Stimulated activated CD4-positive, alpha-beta T cell treated with anti-CD3 and anti-CD28 coated beads, Interleukin-12 subunit alpha, Interleukin-12 subunit beta, amount 100 ng/mL, for 48 hours (primary cell): ENCODE measurements at places on chromosomes 1 and 21.

DNA sequence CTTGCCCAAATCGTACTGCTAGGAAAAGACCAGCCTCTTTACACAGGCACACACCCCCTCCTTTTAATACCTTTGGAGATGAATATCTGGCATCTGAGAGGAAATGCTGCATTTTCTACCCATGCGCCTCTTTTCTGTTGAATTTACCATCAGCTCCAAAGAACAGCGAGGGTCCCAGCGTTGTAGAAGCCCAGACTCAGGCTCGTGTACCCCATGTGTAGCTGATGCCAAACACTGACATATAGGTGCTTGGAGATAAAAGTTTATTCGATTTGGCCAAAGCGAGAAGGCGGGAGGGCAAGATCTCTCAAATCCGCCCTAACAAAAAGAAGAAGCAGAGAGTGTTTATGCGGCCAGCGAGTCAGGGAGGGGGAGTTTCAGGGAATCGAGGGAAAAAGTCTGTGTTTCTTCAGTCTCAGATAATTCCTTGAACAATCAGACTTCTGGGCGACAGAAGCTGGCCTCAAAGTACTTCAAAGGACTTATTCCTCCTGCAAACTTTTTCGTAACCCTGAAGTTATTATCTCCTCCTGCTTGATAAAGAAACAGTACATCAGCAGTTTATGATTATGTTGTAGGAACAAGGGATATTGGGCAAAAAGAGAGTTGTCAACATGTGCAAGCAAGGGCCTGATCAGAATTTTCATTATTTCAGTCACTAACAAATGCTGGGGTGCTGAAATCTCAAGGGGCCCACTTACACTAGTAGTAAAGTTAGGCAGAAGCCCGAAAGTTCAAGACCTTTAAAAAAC lies 642 bp upstream of the CREG1 start:
- no peak for DNase-seq

- DNase-seq, result no peak
These were observed 773 bp downstream of the CHD1L start for GRCh38 chr1:147243228-147243685.

GRCh38 chr1:33821291-33821690 lies 42.6 kb upstream of the HMGB4 start:
- no peak for DNase-seq

DNA sequence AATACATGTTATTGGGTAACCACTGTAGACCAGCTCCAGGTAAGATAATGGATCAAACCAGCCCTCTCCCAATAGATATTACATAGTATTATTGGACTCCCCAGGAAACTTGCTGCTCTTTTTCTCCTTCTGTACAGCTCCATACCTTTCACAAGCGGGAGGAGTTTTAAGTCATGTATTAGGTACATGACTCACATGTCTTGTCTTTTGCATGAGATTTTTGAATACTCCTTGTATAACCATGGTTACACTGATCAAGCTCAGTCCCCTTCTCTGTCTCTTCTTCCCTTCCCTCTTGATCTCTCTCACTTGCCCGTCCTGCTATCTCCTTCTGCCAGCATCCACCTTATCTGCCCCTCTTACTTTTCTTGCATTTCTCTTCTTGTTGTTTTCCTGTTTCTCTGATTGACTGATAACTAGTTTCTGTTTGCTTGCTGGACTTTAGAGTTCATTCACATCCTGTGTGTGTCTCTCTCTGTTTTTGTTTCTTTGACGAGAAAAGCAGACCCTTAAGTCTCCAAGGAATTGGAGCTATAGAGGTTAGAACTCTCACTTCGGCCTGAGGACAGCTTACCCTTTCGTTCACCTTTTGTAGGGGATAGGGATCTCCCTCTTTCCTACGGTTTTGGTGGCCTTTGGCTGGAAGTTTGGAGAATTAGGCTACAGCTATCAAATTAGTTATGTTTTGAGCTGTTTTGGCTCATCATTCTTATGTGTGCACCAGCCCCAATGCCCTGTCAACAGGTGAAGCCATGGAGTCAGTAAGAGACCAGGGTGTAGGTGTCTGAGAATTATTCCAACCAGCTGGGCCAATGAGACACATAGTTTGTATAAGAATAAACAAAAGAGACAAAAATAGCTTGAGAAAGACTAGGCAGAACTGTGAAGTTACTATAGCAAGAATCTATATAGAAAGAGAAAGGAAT lies 49.0 kb upstream of the ASB17 start:
- DNase-seq, result no peak

- DNase-seq, result no peak
These were observed 75.3 kb downstream of the ZNF648 start for GRCh38 chr1:181985936-181986906.

DNA sequence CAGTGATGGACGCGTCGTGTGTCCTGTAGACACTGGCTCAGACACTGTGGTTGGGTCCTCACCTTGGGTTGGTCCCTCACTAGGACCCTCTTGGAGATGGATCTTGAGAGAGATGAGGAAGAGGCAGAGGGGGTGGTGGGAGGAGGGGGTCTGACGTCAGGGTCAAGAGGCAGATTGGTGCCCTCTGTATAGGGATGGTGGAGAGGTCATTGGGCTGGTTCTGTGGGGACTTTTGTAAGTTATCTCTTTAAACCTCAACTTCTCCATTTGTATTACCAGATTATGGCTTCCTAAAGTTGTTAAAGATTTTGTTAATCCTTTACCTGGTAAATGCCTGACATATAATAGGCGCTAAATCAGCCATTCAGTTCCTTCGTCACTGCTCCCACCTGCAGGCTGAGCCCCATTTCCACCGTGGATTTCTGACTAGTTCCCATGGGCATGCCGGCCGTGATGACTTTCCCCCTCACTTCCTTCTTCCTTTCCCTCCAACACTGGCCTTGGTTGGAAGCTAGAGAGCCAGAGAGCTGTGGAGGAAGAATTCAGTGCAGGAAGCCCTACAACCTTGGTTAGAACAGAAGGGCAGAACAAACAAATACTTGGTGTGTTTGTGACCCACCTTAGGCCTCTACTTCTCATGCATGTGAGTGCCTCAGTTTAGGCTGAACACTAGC lies 8.6 kb downstream of the H6PD start:
- DNase-seq, result no peak

DNA sequence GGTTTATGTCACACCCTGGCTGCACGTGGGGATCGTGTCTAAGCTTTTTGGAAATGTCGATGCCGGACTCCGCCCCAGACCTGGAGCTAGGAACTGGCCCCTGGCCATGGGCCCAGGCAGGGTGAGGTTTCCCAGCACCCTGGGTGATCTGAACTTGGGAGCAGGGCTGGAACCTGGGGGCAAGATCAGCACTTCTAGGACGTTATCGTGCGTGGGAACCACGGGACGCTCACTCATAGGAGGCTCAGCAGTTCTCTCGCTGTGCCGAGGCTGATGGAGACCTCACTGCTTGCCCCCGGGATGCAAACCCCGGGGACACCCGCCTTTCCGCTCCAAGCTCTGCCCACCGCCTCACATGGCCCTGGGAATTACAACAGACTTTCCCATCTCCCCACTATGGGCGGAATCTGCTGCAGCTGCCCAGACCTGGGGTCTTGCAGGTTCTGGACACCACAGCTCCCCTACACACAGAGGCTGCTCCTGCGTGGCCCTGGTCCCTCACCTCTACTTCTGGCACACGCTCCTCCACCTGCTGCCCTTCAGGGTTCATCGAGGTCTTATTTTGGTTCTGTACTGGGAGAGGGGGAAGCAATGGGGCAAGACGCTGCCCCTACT lies 35.9 kb downstream of the COL18A1 start:
- DNase-seq, result no peak

DNA sequence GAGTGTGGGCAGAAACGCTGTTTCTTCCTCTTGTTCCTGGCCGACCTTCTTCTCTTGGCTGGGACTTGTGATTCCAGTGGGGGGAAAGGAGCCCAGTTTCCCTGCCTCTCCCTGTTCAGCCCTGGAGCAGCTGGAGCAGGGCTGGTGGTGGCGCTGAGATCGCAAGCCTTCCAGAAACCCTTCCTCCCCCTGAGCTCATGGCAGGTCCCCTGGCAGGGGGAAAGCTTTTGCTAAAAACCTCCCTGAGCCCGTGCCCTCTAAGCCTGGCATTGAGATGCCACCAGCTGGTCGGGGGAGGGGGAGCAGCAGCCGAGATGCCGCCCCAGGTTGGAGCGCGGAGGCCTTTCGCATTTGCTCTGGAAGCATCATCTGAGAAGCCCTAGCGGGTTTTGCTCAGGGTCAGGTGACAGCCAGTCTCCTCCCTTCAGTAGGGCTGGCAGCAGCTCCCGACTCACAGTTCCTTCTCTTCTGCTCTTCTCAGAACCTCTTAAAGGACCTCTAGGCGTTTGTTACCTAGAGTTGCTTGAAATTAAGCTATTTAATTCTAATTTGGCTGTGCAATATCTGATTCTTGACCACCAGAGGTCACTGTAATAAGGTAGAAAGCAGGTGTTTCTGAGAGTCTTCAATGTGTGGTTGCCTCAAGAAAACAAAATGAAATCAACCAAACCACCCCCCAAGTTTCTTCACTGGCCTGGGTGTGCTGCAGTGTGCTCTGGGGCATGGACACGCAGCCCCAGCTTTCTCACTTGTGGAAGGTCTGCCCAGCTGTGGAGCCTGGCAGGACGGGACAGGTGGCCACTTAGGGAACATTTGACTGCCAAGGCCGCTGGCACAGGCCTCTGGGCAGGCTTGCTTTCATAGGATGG lies 257.3 kb downstream of the CAMTA1 start:
- no peak for DNase-seq

- DNase-seq, result no peak
These were observed 1.8 kb downstream of the MX2 start for GRCh38 chr21:41363370-41364270.

DNA sequence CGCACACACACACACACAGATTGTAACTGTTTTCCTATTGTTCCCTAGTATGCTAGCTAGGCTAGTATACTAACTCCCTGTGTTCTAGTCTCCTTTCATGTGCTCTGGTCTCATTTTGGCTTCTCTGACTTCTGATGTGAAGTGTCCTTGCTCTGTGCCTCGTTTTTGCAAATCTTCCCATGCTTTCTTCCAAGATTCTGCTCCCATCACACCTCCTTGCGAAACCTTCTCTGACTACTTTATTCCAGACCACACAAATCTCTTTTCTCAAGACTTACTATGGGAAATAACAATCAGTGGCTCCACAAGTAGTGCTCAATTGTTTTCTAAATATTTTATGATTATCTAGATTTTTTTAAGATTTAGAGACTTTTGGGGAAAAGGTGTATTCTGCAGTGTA lies 10.3 kb downstream of the PRRX1 start:
- DNase-seq, result no peak

GRCh38 chr1:246795906-246796694 lies 71.9 kb downstream of the SCCPDH start:
- no peak for DNase-seq

DNA sequence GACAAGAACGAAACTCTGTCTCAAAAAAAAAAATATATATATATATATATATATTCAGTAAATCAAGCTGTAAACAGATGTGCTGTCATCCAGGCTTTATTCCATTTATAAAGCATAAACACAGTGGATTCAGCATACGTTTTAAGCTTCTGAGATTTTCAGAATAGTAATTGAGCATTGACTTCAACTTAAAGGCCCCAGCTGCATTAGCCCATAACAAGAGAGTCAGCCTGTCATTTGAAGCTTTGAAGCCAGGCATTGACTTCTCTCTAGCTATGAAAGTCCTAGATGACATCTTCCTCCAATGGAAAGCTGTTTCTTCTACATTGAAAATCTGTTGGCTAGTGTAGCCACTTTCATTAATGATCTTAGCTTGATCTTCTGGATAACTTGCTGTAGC lies 6.6 kb downstream of the KPNA6 start:
- DNase-seq, result no peak

DNA sequence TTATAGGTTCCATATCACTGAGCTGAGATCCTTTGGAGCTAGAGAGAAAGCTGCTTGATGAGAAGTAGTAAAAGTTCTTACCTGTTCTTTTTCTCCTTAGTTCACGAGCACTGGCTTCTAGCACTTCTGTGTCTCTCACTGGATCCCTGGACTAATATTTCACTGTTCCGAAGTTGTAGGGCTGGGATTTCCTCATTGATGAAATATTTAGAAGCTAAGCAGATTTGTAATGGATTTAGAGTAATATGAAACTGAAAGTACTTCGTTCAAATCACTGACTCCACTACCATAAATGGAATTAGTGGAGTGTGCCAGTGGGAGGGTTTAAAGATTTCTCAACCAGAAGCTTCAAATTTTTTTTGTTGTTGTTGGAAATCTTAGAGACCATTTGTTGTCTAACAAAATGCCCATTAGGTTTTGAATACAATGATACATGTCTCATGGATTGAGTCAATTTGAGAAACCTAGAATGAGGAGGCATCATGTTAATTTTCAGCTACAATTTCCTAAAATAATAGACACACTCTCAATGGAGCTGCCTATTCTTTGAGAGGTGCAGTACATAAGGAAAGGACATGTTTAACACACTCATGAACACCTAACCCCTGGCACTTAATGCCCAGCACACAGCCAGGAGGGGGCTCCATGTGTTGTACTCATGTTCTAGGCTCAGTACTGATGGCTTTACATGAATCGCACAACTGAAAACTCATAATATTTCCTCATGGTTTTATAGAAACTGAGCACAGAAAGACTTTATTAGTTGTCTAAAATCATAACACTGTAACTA lies at the start of gene GBP1:
GBP1 (minus strand) TSS at position 130 of the 790 bp plus-strand sequence. CDS start 1,974 bp downstream, outside the sequence.
- DNase-seq, result no peak

DNA sequence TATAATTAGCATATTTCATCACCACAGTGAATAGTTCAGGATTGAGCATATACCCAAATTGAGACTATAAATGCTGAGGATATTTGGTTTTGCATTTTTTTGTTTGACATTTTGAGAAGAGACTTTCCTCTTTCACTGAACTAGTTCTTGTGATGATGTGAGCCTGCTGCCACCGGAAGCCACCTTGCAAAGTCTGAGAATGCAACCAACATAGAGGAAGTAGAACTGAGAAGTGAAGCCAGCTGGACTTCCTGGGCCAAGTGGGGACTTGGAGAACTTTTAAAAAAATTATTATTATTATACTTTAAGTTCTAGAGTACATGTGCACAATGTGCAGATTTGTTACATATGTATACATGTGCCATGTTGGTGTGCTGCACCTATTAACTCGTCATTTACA lies 102.3 kb downstream of the RPE65 start:
- DNase-seq, result no peak

GRCh38 chr1:107357376-107357775 lies 216.5 kb downstream of the NTNG1 start:
- DNase-seq, result no peak

- DNase-seq, result no peak
These were observed 142.5 kb downstream of the TIAM1 start for GRCh38 chr21:31201548-31201947.

DNA sequence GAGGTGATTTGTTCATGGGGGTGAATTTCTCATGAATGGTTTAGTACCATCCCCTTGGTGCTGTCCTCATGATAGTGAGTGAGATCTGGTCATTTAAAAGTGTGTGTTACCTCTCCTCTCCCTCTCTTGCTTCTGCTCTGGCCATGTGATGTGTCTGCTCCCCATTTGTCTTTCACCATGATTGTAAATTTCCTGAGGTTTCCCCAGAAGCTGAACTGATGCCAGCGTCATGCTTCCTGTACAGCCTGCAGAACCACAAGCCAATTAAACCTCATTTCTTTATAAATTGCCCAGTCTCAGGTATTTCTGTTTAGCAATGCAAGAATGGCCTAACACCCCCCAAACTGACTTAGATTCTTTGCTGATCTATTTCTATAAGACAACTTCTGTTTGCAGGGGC lies 249.4 kb upstream of the B3GALT2 start:
- DNase-seq, result no peak

GRCh38 chr1:228101994-228102790 lies 933 bp downstream of the C1orf35 start:
- DNase-seq, result no peak
